Pulmonary artery endothelial cell (primary cell): ENCODE measurements at places on chromosomes 13 and 19. TPM values are rescaled to one million over a fixed set of nuclear protein-coding genes. Genes with fewer than 3 reads are reported as not detected.

Gene ADGRE1
- not detected in 2 replicates for total RNA-seq

Gene LIG4
- 13.1 and 15.7 TPM in 2 replicates for total RNA-seq

Gene FUT3
- total RNA-seq = not detected in 2 replicates

Gene IL4I1
- 3.3 and 4.7 TPM in 2 replicates for total RNA-seq

Gene CEACAM3
- not detected in 2 replicates for total RNA-seq

Gene GJB6
- not detected in 2 replicates for total RNA-seq

Gene GFY
- total RNA-seq = not detected in 2 replicates

Gene WDR87
- total RNA-seq = not detected in 2 replicates

Gene GDF15
- total RNA-seq = 95.0 and 102 TPM in 2 replicates

GRCh38 chr13:109355875-109356434 is 430.4 kb downstream of the IRS2 start:
- DNase-seq = no peak

DNA sequence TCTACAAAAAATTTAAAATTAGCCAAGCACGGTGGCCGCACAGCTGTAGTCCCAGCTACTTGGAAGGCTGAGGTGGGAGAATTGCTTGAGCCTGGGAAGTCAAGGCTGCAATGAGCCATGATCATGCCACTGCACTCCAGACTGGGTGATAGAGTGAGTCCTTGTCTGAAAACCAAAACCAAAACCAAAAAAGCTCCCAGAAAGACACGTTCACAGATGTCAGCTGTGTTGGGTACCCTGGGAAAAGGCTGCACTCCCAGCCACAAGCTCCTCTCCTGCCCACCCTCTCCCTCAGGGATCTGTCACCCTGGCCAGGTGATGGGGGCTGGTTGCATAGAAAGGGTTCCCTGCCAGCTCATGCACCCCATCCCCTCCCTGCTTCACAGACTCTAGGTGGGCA is 53.3 kb downstream of the RNF6 start:
- DNase-seq = no peak

- no peak for DNase-seq
Observed at GRCh38 chr19:6551607-6552450, 21.0 kb downstream of the TNFSF9 start.

- no peak for DNase-seq
Observed at GRCh38 chr13:21822029-21822428, 151.2 kb downstream of the FGF9 start.

DNA sequence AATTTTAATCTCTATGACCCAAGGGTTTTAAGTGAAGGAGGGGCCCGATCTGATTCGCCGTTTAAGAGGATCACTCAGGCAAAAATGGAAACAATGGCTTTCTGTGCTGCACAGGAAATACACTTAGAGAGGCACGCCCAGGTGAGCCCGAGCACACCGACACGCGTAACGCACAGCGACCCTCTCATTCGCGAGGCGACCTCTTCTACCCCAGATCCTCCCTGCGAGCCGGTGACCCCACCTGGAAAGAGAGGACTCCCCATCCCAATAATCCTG is 216 bp downstream of the SH2D3A start:
- no peak for DNase-seq

DNA sequence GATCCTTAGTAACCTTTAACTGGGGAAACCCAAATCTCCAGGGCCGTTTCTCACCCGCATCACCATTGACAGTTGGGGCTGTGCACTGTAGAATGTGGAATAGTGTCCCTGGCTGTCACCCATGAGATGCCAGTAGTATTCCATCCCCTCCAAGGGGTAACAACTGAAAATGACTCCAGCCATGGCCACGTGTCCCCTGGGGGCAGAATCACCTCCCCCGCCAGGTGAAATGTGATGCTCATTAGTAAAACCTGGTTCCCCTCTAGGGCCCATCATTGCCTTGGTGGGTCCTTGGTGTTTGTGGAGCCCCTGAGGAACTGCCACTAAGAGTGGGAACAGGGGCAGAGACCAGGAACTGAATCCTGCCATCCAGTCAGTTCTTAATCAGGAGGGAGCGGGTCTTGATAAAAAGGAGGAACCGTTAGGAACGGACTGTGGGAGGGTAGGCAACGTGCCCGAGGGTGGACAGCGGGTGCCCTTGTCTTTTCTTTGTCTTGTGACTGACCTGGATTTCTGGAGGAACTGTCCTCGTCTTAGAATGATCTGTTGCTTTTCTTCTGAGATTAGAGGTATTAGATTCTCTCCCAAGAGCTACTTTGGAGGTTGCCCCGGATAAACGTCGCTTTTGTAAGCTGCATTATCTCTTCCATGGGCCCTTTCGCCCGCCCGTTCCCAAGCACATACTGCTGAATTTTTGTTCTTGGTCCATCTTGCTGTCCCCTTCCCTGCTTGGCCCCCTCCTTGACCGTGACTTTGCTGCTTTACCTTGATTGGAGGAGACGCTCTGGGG is 3.5 kb downstream of the MYO9B start:
- DNase-seq = no peak

DNA sequence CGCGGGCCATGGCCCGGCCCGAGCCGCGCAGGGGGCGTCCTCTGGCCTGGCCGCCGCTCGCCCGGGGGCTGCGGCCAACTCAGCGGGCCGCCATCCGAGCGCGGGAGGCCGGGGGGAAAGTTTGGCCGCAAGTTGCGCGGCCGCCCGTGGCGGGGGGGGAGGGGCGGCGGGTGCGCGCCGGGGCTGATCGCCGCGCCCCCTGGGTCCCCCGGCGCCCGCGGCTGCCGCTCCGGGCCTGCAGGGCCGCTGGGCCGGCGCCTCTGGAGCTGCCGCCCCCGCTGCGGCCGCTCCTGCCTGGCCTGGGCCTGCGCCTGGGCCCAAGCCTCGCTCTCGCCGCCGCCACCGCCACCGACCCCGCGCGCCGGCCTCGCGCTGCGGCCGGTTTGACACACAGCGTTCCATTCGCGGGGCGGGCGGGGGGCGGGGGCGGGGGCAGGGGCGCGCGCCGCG is at the start of gene NR2F6:
TSS of gene NR2F6 (minus strand) at position 385 of the 450 bp plus-strand sequence. CDS start 699 bp downstream, outside the sequence.
- DNase-seq = no peak

- no peak for DNase-seq
Observed at GRCh38 chr13:31862828-31863227, 123.5 kb downstream of the RXFP2 start.

DNA sequence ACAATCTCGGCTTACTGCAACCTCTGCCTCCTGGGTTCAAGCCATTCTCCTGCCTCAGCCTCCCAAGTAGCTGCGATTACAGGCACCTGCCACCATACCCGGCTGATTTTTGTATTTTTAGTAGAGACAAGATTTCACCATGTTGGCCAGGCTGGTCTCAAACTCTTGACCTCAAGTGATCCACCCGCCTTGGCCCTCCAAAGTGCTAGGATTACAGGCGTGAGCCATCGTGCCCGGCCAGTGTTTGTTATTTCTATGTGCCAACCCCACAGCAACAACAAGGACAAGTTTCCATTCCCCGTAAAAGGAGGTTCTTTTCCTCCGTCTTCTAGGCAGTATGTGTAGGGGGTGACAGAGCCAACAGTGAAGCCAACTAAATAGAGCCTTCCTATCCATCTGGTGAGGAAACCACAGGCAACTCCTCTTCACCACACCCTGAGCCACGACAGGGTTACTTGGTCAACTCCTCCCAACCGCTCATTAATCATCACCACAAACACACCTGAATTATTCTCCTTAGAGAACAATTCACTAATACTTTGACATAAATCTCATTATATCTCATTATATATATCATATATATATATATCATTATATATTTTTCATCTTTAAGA is 25.5 kb downstream of the FOXO1 start:
- DNase-seq = no peak

DNA sequence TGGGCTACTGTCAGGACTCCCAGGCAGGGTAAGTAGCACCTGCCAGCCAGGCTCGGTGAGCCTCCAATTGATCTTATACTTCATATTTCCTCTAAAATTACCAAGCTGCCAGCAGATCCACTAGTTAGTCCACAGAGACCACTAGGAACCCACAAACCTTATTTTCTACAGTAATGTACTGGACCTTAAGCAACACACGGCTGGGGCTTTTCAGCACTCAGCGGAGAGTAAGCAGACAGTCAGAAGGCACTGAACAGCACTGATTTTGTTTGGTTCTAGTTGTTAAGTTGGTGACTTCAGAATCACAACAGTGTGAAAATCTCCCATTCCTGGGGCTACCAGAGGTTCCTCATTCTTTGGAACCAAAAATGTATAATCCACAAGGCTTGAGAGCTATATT is 56.1 kb downstream of the MRPL57 start:
- no peak for DNase-seq

DNA sequence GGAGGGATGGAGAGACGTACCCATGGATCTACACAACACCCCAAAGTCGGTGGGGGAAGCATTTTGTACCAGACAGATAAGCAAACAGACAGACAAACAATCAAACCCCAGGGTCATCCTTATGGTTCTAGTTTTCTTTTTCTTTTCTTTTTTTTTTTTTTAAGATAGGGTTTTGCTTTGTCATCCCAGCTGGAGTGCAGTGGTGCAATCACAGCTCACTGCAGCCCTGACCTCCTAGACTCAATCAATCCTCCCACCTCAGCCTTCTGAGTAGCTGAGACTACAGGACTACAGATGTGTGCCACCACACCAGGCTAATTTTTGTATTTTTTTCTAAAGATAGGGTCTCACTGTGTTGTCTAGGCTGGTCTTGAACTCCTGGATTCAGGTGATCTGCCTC is 17.9 kb upstream of the FBL start:
- no peak for DNase-seq

DNA sequence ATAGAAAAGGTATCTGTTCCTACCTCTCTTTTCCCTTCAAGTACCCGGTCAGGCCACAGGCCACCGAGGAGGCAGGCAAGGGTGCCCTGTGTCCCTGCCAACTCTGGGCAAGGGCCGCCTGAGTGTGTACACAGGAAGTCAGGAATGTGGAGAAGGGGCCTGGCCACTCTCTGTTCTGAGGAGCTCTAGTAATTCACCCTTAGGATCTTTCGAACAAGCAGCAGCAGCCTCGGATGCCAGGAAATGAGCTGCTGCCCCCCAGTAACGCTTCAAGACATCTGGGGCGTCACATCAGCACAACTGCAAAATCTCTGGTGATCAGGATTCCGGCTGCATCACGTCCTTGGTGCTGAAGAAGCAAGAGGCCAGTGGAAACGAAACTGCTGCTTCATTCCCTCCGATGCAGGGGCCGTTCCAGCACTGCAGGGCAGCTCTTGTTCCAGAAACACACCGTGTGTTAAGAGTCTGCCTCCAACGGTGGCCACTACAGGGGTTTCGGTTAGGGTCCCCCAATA is 2.0 kb downstream of the RAB20 start:
- no peak for DNase-seq

GRCh38 chr19:355134-355533 is 10.5 kb upstream of the MIER2 start:
- no peak for DNase-seq

DNA sequence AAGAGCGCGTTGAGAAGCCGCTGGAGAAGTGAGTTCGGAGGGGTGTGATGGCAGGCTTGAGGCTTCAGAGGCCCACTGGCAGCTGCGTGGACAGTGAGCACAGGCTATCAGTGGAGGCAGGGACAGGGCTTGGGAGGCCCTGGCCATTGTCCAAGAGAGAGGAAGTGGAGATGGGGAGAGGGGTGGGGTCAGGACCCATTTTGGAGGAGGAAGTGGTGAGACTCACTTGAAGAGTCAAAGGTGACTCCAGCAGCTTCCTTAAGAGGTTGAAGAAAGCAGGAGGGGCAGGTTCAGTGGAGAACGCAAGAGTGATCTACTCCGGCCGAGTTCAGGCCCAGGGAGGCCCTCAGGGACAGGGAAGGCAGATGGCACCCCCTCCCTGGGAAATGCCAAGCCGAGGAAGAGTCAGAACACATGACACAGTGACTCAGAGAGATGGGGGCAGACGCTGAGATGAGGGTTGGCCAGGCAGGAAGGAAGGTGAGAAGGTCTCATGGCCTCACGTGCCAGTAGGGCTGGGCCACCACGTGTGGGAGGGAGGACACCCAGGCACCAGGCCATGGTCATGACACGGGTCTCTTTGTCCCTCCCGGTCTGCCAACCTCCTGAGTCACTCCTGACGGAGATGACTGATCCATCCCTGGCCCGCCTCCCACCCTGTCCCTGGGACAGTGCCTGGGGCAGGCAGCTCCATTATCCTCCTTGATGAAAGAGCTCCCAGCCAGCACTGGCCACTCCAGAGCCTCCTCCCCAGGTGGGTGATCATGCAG is 10.1 kb upstream of the CD22 start:
- peak; percentile 27 for DNase-seq
